ENCODE measurements at places on chromosomes 1 and 21. TPM values are rescaled to one million over a fixed set of nuclear protein-coding genes. Genes with fewer than 3 reads are reported as not detected.

Gene CFHR3
- total RNA-seq: not detected

GRCh38 chr1:235429143-235429542, 61.9 kb downstream of the TBCE start:
- DNase-seq: no peak

GRCh38 chr1:5730272-5731109, 261.7 kb downstream of the NPHP4 start:
- DNase-seq: no peak

DNA sequence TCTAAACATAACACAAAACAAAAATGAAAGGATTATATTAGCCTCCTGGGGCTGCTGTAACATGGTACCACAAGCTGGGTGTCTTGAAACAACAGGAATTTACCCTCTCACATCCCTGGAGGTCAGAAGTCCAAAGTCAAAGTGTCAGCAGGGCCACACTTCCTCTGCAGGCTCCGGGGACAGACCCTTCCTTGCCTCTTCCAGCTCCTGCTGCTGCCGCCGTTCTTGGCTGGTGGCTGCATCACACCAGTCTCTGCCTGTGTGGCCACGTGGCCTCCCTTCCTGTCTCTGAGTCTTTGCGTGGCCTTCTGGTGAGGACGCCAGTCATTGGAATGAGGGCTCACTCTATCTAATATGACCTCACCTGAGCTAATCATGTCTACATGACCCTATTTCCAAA, 8.2 kb downstream of the SLC37A1 start:
- DNase-seq: no peak
